ENCODE measurements at places on chromosomes 3 and 15. TPM values are rescaled to one million over a fixed set of nuclear protein-coding genes. Genes with fewer than 3 reads are reported as not detected.

AP2M1 gene
- total RNA-seq = 307 TPM

SEC22C gene
- total RNA-seq = 120 TPM

C3orf80 gene
- 0.68 TPM for total RNA-seq

SEMA3G gene
- 3.5 TPM for total RNA-seq

STAB1 gene
- 68.6 TPM for total RNA-seq

IMPG2 gene
- total RNA-seq = 0.28 TPM

DNA sequence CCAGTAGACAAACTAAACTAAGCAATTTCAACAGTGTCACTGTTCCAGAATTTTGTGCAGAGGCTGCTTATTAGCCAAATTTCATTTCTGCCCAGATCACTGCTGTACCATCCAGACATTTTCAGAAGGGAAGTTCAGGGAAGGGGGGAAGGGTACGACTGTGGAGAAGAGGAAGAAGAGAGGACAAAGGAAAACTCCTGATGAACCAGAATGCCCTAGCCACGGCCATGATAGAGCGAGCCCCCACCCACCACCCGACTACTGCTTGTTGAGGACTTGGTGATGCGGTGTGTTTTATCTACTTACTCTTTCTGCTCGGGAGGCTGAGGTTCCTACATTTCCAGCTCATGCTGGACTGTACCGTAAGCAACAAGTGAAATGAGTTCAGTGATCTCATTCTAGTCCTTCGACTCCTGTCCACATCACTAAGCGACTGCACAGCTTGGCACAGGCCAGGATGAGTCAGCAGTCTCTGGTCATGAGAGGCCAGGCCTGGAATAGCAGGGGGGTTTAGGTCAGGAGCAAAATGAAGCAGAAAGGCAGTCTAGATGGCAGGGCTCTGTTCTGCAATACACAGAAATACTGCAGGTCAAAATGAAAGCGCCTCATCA lies 330.8 kb downstream of the TIGIT start:
- H3K4me1 ChIP-seq = peaks cover 2% of the 10 kb centered on the region
- H3K27me3 ChIP-seq = no peaks in the 10 kb centered on the region
- H3K36me3 ChIP-seq = no peaks in the 10 kb centered on the region
- H3K27ac ChIP-seq = peak overlapping the region; percentile 77
- peak; percentile 27 for DNase-seq

DNA sequence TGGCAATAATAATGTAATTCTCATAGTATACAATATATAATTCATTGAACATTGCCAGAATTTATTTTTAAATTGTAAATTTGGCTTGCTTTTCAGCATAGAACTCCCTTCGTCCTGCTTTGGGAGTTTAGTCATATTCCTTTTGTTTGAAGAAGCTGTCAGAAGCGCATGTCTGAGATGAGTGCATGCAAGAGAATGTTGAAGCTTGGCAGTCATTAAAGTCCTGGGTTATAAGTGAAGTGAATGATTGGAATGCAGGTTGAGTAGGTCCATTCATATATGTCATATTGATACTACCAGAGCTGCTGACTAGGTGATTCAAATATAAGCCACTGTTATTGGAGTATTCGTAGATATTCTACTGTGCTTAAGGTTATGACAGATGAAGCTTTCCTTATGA lies 243.6 kb upstream of the MDFIC2 start:
- no peak for DNase-seq
- no peak overlapping the region for H3K4me3 ChIP-seq
- no peaks in the 10 kb centered on the region for H3K27me3 ChIP-seq
- H3K4me1 ChIP-seq = no peaks in the 10 kb centered on the region

DNA sequence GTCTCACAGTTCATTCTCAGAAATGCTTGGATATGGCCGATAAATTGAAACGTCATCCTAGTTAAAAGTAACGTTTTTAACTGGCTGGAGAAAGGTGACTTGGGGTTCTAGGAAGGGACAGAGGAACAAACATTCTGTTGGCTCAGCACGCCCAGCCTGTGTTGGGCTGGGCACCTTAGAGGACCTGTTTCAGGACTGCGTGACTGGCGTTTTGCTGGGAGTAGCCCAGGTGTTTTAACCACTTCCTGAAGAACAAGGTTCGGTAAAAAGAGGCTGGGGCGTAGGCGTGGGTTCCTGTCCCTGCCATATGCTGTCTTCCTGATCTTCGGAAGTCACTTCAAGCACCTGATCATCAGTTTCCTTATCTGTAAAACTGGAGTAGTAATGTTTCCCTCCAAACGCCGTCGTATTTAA lies 1.1 kb upstream of the TLNRD1 start:
- H3K4me1 ChIP-seq = peaks cover 3% of the 10 kb centered on the region
- H3K4me3 ChIP-seq = peak overlapping the region; percentile 96
- no peaks in the 10 kb centered on the region for H3K36me3 ChIP-seq
- DNase-seq = peak; percentile 22
- no peaks in the 10 kb centered on the region for H3K27me3 ChIP-seq
- peak overlapping the region; percentile 95 for H3K27ac ChIP-seq

- DNase-seq = no peak
- H3K4me3 ChIP-seq = no peak overlapping the region
These were observed 119.3 kb upstream of the SLC2A2 start for GRCh38 chr3:171145798-171146197.

DNA sequence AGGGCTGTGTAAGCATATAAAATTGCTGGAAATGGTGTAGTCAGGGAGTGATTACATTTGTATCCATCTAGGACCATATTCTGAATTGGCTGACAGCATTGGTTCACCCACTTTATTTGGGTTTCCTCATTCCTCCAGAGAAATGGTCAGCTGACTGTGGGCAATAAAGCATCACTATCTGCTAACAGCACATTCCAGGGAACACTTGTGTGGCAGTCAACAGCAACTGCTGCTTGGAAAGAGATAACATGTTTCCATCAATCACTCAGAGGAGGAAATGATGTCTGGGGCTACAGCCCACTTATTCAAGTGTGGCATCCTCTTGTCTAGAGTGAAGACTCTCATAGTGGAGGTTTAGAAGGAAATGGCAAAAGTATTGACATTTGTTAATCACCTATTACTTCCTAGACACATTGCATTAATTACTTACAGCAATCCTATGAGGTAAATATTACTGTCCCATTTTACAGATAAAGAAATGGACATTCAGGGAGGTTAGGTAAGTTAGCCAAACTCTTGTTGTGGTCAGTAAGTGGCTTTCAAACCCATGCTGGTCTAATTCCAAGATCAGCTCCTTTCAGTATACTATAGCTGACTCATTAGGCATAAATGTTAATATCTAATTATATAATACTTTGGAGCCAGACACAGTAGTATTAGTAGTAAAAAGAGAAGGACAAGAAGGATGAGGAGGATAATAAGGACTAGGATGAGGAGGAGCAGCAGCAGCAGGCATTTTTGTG lies 247.8 kb downstream of the ALCAM start:
- H3K27ac ChIP-seq = no peak overlapping the region
- H3K27me3 ChIP-seq = no peaks in the 10 kb centered on the region
- no peaks in the 10 kb centered on the region for H3K36me3 ChIP-seq
- DNase-seq = no peak
- H3K4me3 ChIP-seq = no peak overlapping the region

DNA sequence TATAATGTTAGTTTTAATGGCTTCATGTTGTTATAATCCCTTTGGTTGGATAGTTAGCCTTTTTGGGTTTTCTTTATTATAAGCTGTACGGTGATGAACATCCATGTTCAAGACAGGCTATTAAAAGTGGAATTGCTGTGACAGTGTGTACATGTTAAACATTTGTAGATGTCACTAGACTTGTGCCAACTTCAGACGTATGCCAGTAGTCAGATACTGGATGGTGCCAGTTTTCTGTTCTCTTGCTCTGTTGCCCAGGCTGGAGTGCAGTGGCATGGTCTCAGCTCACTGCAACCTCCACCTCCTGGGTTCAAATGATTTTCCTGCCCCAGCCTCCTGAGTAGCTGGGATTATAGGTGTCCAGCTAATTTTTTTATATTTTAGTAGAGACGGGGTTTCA lies 54.1 kb downstream of the MGA start:
- peaks cover 3% of the 10 kb centered on the region for H3K36me3 ChIP-seq
- no peaks in the 10 kb centered on the region for H3K27me3 ChIP-seq
- H3K27ac ChIP-seq = no peak overlapping the region
- peak; percentile 35 for DNase-seq
- no peaks in the 10 kb centered on the region for H3K4me1 ChIP-seq

DNA sequence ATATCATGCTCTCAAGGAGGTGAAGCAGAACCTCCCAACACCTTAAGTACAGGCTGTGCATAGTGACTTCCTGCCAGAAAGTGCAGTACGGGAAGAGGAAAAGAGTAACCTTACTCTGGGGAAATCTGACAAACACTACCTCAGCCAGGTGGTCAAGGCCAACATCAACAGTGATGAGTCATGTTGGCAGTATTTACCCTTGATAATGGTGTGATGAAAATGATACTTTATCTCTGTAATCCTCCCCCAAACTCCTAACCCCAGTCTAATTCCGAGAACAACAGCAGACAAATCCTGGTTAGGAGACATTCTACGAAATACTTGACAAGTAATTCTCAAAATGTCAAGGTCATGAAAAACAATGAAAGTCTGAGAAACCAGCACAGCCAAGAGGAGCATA lies 26.5 kb downstream of the ANKDD1A start:
- H3K36me3 ChIP-seq = no peaks in the 10 kb centered on the region
- DNase-seq = no peak
- H3K27ac ChIP-seq = no peak overlapping the region
- no peak overlapping the region for H3K4me3 ChIP-seq
- H3K27me3 ChIP-seq = no peaks in the 10 kb centered on the region

- no peaks in the 10 kb centered on the region for H3K36me3 ChIP-seq
- no peaks in the 10 kb centered on the region for H3K4me1 ChIP-seq
- H3K4me3 ChIP-seq = no peak overlapping the region
- no peak for DNase-seq
These were observed 25.6 kb upstream of the MUC13 start for GRCh38 chr3:124960105-124960504.

DNA sequence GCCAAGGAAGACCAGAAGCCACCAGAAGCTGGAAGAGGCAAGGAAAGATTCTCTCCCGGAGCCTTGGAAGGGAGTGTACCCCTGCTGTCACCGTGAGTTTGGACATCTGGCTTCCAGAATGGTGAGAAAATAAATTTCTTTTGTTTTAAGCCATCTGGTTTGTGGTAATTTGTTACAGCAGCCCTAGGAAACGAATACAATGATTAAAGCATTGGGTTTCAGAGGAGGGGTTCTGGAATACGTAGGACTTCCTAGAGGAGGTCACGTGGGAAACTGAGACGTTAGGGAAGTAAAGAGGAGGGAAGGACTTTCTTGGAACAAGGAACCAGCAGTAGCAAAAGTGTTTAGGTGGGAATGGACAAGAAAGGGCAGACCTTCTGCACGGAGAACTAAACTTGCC lies 377.7 kb downstream of the IL20RB start:
- DNase-seq = no peak
- H3K27ac ChIP-seq = no peak overlapping the region
- H3K4me1 ChIP-seq = no peaks in the 10 kb centered on the region

DNA sequence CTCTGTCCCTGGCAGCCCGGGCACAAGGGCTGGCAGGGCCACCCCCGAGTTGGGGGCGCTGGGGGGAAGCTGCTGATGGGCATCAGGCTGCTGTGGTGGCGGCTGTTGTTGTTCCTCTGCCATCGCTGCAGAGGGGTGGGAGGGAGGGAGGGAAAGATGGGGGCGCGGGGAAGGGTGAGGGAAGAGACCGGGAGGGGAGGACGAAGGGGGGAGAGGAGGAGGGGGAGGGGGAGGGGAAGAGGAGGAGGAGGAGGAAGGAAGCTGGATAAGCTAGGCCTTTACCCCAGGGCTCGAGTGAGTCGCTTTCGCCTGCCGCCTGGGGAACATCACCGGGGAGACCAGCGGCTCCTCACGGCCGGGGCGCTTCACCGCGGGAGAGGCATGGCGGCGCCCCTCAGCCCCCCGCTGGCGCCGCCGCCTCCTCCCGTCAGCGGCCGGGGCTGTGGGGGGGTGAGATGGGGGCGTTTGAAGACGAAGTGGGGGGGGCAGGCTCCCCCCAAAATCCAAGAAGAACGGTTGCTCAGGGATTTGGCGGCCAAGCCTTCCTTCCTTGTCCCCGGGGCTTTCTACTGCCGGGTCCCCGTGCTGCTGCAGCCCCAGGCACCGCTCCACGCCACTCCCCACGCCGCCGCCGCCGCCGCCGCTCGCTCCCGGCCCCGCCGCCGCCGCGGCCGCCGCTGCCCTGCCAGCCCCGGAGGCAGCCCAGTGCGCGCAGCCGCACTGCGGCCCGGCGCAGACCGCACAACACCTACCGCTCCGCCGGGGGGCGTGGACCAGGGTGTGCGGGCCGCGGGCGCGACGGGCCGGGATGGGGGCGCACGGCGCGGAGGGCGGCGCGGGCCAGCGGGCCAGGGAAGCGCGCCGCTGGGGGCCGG lies at the start of gene RFX7:
RFX7 (minus strand) TSS at position 717 of the 875 bp plus-strand sequence; CDS start at position 123, 594 bp downstream.
- peak within 1 kb of the TSS; percentile 90 for H3K4me3 ChIP-seq
- no peaks in the 10 kb centered on the region for H3K36me3 ChIP-seq
- peak within 1 kb of the TSS; percentile 91 for H3K27ac ChIP-seq
- DNase-seq = peak; percentile 53

GRCh38 chr3:151316267-151316991 lies at the start of gene GPR87:
Gene GPR87 (minus strand): TSS chr3:151316820. CDS start chr3:151300100, 16,720 bp downstream.
- no peak within 1 kb of the TSS for H3K4me3 ChIP-seq
- no peaks in the 10 kb centered on the region for H3K36me3 ChIP-seq
- H3K4me1 ChIP-seq = no peaks in the 10 kb centered on the region
- peak within 1 kb of the TSS; percentile 46 for H3K27ac ChIP-seq
- DNase-seq = peak; percentile 56

DNA sequence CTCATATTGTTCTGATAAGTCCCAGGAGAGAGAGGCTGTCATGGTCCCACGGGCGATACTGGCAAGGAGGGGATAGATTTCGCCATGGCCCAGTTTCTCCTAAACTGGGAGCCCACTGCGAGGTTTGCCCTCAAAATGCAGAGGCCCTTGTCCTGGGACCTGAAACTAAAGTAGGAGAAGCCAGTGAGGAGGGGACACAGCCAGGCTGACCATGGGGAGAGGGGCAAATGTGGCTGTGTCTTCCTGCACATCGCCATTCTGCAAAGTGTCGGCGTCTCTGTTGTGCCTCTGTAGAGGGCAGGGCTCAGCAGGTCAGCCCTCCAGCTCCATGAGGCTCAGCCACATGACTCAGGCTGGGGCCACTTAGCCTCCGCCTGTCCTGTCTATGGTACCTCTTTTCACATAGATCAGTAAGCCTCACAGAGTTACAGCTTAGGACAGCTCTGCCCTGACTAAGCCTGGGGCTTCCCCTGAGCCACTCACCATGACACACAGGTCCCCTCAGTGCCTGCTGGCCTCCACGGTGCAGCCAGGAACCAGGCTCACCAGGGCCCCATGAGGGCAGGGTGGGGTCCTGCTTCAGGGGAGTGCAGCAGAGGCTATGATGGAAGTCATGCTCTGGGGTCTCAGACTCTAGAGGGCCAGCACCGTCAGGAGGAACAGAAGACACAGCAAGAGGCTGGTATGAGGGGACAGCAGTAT lies 28.6 kb upstream of the PLXNA1 start:
- no peak overlapping the region for H3K4me3 ChIP-seq
- H3K27me3 ChIP-seq = peaks cover 2% of the 10 kb centered on the region
- DNase-seq = no peak
- no peaks in the 10 kb centered on the region for H3K4me1 ChIP-seq
